ENCODE measurements at places on chromosomes 13 and 19.

GRCh38 chr13:35964863-35965180 is 166.4 kb downstream of the DCLK1 start:
- DNase-seq: no peak

DNA sequence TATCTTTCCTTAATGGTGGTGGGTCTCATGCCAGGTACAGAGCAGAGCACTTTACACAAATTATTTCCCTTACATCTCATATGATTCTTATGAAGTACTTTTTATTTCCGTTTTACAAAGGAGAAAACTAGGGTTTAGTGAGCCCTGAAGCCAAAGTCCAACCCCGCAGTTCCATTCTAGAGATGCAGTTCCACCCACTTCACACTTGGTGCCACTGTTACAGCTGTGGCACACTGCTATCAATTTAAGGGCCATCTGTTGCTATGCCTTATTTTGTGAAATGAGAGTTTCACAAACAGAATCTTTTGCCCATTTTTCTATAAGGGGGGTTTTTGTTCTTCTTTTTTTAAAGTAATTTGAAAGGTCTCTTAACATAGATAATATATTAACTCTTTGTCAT is 12.9 kb downstream of the MIPEP start:
- DNase-seq: no peak

DNA sequence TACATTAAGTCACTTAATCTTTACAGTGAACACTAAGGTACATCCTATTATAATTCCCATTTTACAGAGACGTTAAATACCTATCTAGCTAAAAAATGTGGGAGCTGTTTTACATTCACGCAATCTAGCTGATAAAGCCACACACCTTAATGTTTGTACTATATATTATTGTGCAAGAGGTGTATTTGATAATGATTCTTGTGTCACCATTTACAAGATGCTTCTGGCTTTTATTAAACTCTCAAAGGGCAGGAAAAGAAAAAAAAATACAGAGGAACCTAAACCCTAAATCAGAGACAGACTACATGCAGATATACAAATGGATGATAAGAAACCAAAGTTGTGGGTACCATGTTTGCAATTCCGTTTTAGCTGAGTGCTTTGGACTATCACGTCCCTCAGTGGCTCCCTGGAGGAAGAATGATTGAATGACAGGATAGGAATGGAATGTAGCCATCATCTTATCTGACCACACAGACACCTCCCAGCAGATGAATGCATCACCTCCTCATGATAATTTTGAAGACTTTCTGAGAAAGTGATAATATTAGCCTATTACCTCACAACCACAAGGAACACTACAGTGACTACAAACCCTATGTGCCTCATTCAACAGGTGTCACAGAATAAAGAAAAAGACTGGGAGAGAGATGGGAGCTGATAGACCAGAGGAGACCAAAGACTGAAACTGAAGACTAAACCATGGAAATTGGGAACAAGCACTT is 230.5 kb upstream of the SERP2 start:
- DNase-seq: no peak

- DNase-seq: peak; percentile 82
Measured at GRCh38 chr19:46579361-46579879, 21.7 kb upstream of the CALM3 start.

- no peak for DNase-seq
Measured at GRCh38 chr19:45826934-45827333, 11.8 kb upstream of the RSPH6A start.

GRCh38 chr13:30204564-30204963 is 102.8 kb downstream of the KATNAL1 start:
- DNase-seq: no peak
